ENCODE measurements at places on chromosomes 4 and X.

DNA sequence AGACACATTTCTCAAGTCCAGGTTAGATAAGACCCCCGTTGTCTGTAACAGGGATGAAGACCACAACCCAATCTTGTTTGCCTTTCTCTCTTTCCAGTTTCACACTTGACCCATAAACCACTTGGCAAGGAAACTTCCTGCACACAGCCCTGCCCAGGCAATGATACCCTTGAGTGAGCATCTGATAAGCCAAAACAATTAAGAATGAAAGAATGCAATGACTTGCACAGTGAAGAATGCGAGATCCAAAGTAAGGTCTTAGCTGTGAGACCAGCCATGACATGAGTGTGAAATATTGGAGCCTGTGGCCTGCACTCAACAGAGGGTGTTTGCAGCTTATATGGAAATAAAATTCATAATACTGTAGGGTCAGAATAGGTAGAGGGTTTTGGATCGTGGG, 37.9 kb upstream of the MXRA5 start:
- DNase-seq, result no peak

DNA sequence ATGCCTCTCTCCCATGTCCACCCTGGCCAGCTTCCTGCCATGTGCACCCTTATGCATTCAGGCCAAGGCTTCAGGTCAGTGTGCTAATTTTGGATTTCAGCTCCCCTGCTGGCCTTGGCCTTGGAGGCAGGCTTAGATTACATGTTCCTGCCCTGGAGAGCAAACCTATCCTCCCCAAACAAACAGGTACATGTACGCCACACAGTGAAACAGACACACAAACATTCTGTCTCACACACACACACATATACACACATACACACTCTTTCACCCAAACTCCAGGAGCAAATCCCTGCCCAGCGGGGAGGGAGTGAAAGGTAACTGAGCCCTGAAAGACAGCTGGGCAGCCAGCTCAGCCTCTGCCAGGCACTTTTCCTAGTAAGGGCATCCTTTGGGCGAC, 62.7 kb upstream of the ARHGAP36 start:
- no peak for DNase-seq

- no peak for DNase-seq
These were observed at the start of gene MTNR1A for GRCh38 chr4:186554914-186555827. Gene MTNR1A (minus strand): TSS chr4:186555567. CDS start chr4:186555365, 202 bp downstream.

DNA sequence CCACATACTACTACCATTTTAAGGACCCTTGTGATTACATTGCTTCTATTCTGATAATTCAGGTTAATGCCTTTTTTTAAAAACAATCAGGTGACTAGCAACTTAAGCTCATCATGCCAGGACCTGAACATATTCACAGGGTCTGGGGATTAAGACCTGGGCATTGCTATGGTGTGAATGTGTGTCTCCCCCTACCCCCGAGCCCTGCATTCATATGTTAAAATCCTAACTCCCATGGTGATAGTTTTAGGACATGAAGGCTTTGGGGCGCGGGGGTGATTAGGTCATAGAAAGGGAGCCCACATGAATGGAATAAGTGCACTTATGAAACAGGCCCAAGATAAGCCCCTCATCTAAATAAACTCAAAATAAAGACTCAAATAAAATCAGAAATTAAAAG, 734.4 kb upstream of the PABPC4L start:
- no peak for DNase-seq

DNA sequence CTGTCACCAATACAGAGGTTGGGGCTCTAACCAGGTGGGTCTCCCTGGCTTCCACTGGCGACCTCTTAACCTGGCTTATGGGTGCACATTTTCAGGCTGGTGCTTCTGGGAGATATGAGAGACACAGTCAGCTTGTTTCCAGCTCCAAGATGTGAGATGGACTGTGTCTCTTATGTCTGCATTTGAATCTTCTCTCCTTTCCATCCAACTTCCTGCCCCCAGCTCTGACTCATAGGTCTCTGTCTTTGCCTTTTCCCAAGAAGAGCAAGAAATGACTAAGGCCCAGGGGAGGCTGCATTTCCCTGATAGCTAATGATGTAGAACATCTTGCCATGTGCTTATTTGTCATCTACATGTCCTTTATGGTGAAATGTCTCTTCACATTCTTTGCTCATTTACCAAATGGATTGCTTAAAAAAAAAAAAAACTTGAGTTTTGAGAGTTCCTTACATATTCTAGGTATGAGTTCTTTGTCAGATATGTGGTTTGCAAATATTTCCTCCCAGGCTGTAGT, 3.2 kb upstream of the UXT start:
- peak; percentile 73 for DNase-seq

GRCh38 chrX:83508526-83509253, 600 bp downstream of the POU3F4 start:
- DNase-seq, result no peak

GRCh38 chr4:21184788-21185187, 484.5 kb downstream of the PACRGL start:
- DNase-seq, result no peak

- no peak for DNase-seq
These were observed 756.1 kb downstream of the SH3BGRL start for GRCh38 chrX:81957900-81958545.

- DNase-seq, result no peak
These were observed 4.6 kb downstream of the TREX2 start for GRCh38 chrX:153441296-153441695.

GRCh38 chrX:11437642-11438379, 144.6 kb downstream of the AMELX start:
- no peak for DNase-seq

DNA sequence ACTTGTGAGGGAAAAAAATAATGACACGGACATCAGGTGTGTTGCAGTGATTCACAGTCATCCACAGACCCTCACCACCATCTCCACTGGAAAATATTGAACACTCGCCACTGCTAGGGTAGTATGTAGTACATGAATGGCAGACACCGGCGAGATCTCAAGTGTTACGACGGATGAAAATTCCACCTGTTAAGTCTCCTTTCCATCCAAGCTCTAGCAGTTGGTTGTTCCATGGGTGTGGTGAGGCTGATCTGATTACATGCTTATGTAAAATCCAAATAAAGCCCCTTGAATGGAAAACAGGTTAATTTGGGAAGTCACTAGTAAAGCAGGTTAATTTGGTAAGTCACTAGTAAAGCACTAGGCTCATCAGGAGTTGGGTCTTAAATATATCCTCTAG, 1.1 kb upstream of the ARMCX4 start:
- DNase-seq, result no peak

DNA sequence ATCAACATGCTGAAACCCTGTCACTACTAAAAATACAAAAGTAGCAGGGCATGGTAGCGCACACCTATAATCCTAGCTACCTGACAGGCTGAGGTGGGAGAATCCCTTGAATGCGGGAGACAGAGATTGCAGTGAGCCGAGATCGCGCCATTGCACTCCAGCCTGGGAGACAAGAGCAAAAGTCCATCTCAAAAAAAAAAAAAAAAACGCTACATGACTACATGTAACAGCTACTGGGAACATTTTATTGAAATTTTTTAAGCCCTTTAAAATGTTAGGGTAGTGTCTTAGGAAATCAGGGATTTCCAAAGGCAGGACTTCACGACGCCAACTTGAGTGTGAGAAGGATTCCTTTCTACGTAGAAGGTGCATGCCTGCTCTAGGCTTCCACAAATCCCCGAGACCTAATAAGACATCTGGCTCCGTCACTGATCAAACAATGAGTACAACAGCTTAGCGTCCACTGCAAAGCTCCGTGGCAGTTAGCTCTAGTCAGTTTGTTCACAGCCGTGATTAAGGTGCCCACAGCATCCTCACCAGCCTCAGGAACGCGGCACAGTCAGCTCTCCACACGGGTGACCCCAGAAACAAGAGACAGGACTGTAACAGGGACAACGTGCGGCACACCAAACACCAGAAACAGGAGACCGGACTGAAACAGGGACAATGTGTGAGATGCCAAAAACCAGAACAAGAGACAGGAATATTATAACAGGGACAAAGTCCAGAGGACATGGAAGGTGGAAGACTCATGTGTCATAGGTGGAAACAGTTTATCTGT, 33.7 kb downstream of the DHRSX start:
- DNase-seq, result no peak

- no peak for DNase-seq
These were observed 137.4 kb downstream of the BMP15 start for GRCh38 chrX:51047950-51048349.

- no peak for DNase-seq
These were observed 580 bp upstream of the PLS3 start for GRCh38 chrX:115560211-115560977.

DNA sequence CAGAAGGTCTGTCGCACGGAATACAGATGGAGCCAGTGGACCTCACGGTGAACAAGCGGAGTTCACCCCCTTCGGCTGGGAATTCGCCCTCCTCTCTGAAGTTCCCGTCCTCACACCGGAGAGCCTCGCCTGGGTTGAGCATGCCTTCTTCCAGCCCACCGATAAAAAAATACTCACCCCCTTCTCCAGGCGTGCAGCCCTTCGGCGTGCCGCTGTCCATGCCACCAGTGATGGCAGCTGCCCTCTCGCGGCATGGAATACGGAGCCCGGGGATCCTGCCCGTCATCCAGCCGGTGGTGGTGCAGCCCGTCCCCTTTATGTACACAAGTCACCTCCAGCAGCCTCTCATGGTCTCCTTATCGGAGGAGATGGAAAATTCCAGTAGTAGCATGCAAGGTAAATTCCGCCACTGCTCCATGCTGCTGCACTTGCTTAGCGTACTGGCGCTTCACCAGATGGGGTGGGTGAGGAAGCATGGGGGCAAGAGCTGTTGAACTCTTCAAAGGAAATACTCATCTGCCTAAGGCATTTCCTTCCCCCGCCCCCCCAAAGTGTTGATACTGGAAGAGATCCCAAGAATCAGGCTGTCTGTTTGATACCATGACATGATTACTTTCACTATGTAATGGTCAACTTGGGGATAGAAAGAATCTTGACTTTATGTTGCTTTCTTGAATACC, 24.8 kb downstream of the KLF3 start:
- no peak for DNase-seq

- no peak for DNase-seq
These were observed 247.2 kb downstream of the PALLD start for GRCh38 chr4:168744021-168744420.

GRCh38 chr4:55364691-55365344, 18.8 kb downstream of the SRD5A3 start:
- no peak for DNase-seq

DNA sequence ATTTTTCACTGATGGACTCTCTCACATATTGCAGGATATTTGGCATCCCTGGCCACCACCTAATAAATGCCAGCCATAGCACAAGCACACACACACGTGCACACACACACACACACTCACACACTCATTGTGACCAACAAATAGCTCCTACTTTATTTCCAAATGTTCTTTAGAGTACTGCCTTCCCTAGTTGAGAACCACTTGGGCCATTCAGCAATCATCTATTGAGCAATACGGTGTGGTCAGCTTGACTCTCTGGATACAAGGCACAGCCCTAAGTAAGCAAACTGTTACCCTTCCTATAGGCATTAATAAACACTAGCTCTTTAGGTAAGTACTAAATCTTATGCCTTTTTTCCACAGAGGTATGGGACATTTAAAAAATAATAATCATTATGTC, 21.1 kb downstream of the CORIN start:
- DNase-seq, result no peak

- no peak for DNase-seq
These were observed 18.5 kb upstream of the AP1AR start for GRCh38 chr4:112213091-112213490.

- DNase-seq, result no peak
These were observed 476.3 kb upstream of the RPS6KA3 start for GRCh38 chrX:20743046-20743445.

GRCh38 chrX:40832723-40833122, 97.4 kb upstream of the MED14 start:
- no peak for DNase-seq

DNA sequence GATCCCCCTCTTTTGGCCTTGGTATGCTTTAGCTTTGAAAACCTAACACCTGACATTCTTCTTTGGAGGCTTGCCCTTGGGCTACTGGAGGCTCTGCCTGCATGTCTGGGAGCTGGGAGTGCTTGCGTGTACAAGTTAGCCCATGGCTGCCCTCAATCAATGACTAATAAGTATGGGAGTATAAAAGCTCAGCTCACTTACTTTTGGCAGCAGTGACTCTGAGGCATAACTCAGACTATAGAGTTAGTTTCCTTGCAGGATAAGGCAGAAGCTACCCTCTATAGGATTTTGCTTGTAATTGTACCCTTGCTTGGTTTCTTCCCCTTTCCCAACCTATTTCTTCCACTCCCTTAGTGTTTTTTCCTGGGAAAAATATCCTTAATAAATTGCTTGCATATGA, 247.9 kb downstream of the PPP1R2C start:
- DNase-seq, result no peak

DNA sequence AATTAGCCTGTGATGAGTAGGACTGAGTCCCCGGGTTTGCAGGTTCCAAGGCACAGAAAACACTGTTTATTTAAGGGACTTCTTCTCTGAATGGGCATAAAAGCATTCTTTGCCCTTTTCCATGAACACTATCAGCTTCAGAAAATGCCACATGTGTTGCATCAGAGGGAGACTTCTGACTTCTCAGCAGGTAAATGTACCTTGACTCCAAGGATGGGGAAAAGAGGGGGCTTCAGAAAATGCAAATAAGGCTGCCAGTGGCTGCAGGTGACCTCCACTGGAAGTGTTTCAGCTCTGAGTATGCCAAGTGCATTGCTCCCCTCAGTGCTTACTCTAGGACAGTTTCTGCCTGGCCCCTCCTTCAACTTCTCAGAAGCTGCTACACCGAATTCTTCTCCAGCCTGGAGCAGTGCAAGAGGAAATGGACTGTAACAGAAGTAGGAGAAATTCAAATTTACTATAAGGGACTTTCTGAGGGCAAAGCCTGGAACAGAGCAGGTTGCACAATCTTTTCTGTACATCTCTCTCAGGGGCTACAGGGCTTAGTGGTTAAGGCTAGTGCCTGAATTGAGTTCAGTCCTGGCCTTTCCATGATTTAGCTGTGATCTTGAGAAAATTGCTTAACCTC, 233.2 kb downstream of the PTTG2 start:
- DNase-seq, result no peak

DNA sequence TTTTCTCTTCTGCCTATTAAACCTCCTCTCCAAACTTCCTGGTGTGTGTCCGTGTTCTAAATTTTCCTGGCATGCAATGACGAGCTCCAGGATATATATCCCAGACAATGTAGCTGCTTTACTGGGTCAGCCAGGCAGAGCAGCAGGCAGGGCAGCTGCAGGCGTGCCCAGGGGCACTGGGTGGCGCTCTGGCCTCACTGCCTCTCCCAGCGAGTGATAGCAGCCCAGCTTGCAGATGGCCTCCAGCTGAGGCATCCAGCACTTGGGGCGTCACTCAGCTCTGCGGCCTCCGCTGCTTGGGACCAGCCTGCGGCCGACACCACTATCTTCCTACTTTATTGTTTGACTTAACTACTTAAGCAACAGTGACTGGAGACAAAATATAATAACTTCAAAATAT, 23.0 kb upstream of the UBA6 start:
- no peak for DNase-seq

DNA sequence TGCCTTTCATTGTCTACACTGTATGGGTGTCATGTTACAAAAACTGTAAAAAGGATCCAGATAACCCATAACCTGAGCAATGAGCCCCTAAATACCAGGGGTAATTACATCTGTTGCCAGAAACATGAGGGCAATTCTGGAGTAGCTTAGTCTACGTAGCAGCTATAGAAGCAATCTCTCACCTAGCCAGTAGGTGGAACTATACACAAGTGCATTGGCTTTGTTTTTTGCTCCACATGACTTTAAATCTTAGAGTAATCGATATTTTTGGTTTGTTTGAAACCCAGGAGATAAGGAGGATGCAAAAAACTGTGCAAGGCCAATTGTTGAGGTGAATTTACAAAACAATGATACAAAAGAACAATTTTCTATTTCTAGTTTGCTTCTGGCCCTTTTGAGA, 57.5 kb downstream of the GPR82 start:
- DNase-seq, result no peak

Measured in stimulated activated CD4-positive, alpha-beta T cell treated with anti-CD3 and anti-CD28 coated beads, Interleukin-15, amount 100 ng/mL, for 24 hours (primary cell).